ENCODE measurements at places on chromosomes 6 and 20. TPM values are rescaled to one million over a fixed set of nuclear protein-coding genes. Genes with fewer than 3 reads are reported as not detected.

Gene KIFC1
- total RNA-seq = 106 TPM

Gene CHRNA4
- total RNA-seq = not detected

Gene ARMC2
- 6.5 TPM for total RNA-seq

Gene SYNDIG1
- total RNA-seq = not detected

Gene C20orf202
- total RNA-seq = not detected

Gene SDC4
- total RNA-seq = 5.6 TPM

Gene ESR1
- total RNA-seq = 7.6 TPM

All from activated naive CD4-positive, alpha-beta T cell treated with anti-CD3 and anti-CD28 coated beads, Interleukin-2, amount 10 ng/mL, durations not matched to agents 5 hours and 36 hours (primary cell).